ENCODE measurements at places on chromosomes 4 and X.

DNA sequence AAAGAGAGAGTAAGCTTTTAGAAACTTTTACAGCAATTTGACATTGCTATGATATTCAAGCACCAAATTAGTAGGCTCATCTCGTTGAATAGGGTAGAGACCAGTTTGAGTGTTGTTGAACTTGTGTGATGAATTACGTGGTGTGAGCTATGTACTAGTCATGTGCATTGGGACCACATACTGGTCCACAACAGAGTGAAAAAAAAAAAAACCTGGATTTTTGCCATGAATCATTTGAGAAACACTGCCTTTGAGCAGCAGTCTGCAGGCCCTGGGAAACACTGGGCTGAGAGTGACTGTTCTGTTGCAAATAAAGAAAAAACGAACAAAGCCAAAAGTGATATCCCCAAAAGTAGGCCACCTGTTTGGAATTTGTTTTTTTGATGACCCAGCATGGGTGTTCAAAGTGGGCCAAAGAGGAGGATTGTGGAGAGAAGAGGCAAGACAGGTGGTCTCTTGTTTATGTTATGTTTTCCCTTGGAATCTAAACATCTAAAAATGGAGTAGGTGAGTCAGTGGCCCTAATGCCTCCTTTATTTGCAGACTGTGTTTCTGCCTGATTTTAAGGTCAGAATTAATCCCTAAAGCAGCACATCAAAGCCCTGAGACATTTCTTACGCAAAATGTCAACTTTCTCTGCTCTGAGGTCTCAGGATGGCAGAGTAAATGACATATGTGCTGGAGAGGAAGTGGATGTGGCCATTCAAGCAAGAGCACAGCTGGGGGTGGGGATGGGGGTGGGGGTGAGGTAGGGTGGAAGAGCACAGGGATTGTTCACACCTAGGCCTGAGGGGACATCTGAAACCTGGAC lies 33.5 kb downstream of the TAF7L start:
- peak; percentile 38 for DNase-seq

- no peak for DNase-seq
Observed at GRCh38 chr4:183988874-183989273, 83.8 kb downstream of the STOX2 start.

DNA sequence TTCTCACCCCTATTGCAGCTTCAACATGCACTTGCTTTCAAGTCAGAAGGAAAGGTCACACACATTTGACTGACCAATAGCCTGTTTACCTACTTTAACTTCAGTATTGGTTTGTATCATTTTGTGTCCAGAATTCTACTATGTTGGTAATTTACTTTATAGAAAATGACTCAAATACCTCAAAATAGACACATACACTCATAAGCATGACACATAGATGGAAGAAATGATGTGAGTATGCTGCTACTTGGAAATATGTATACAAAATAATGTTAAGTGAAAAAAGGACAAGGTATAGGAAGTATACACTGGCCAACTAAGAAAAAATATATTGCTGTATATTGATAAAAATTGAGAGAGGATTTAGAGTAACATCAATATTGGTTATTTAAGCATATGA lies 98.8 kb upstream of the CASK start:
- no peak for DNase-seq

DNA sequence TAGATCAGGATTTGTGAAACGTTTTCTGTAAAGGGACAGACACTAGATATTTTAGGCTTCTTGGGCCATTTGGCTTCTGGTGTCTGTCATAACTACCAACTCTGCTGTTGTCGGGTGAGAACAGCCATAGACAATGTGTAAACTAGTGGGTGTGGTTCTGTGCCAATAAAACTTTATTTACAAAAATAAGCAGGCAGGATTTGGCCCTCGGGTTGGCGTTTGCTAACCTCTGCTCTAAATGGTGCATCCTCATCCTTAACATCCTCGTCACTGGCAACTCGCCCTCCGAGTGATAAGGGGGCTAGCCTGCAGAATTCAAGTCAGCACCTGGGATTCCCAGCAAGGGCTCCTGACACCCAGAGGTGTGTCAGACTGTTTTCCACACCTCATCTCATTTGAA lies 105.8 kb upstream of the MSX1 start:
- no peak for DNase-seq

DNA sequence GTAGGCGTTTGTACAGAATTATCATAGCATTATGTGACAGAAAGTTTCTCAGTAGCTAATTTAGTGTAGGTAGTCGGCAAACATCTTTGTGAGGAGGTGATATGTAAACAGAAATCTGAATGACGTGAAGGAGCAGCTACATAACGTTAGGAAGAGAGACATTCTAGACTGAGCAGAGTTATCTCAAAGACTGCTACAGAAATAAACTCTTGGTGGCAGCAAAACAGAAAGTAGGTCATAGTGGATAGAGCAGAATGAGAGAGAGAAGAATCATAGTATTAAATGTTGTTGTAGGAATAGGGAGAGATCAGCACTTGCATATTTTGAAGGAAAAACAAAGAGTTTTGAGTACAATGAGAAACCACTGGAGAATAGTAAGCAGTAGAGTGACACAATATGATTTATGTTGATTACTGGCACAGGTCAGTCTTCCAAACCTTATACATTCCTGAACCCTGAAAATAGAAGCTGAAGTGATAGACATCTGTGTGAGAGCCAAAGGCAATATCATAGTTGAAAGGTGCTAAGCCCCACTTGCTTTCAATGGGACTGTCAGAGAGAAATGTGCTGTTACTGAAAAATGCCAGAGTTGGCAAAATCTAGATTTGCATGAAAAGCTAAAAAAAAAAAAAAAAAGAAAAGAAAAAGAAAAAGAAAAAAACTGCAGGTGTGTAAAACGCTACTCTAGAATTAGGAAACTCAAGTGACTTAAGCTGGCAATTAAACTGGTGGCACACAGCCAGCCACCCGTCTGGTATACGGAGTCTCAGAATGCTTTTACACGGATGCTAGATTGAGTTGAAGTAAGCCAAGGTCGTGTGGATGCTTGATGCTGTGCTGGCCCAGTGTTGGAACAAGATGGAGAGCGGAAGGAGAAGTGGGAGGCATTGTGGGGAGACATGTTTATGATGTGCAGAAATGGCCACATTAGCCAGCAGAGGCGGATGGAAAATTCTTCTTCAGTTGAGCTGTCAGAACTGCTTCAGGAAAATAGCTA lies 750.2 kb upstream of the HS3ST1 start:
- no peak for DNase-seq

DNA sequence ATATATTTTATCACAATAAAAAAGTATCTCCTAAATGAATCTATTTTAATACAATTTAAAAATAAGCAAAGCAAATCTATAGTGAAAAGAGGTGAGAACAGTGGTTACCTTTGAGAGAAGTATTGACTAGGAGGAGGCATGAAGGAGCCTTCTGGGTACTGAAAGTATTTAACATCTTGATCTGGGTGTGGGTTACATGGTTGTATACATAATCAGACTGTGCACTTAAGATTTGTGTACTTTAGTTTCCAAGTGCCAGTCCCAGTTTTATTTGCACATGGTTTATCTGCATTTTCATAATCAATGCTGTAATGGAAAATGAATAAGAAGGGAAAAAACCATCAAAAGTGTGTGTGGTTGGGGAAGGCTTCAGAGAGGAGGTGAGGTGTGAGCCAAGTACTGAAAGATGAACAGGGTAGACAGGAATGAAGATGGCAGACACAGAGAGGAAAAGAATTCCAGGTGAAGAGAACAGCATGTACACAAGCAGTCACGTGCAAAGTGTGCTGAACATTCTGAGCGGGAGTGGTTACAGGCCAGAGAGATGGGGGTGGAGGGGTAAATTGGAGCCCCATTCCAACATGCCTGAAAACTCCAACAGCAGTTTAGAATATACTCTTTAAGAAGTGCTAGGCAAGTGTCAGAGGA lies 14.6 kb downstream of the MAP7D2 start:
- no peak for DNase-seq
